ENCODE measurements at places on chromosomes 7 and 10.

- DNase-seq, result no peak
Observed at GRCh38 chr7:97285348-97285747, 167.8 kb downstream of the SDHAF3 start.

- no peak for DNase-seq
Observed at GRCh38 chr10:48609899-48610584, 5.2 kb upstream of the ARHGAP22 start.

DNA sequence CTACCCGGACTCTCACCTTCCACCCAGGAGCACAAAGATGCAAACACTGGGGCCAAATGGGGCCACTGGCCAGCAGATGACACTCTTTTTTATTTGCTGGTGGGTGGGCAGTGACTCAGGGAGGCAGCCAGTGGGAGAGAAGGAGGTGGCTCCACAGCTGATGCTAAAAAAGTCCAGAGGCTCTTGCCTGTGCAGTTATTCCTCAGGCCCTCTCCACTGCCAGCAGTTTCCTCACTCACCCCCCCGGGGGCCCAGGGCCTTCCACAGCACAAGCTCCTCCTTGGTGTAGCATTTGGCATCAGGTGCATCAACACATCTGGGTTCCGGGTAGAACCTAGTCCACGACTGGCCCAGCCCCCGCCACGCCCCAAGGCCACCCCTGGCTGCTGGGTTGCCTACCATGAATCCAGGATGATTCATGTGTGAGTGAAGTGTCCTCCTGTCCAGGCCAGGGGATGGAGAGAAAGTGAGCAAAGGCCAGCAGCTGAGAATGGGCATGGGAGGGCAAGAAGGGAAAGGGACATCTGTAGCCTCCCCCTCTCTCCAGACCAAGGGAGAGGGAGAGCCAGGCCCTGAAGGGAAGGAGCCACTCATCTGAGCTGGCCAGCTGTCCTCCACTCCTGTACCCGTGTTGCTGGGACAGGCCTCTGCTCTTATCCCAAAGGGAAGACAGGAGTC is 1.7 kb upstream of the KCNH2 start:
- DNase-seq, result no peak

- no peak for DNase-seq
Observed at GRCh38 chr10:48468866-48469511, 135.9 kb downstream of the ARHGAP22 start.

GRCh38 chr7:7681191-7681935 is 37.0 kb downstream of the RPA3 start:
- DNase-seq, result peak; percentile 62

DNA sequence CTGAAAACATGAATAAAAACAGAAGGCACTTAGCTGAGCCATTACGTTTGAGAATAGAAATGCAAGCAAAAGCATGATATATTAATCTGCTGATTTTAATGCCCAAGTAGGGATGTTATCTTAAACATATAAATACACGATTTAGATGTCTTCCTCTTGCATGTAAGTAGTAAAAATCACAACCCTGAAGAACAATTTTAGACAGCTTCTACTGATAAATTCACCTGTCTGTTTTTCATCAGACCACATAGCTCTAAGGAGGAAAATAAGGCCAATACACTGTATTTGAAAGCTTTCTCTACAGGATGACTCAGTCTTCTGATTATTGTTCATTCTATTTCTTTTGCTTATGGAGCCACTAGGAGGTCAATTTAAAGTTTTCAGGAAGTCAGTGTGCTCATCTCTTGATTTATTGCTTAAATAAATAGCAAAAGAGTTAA is 210.9 kb upstream of the CHRM2 start:
- DNase-seq, result peak; percentile 55

- DNase-seq, result no peak
Observed at GRCh38 chr7:98056580-98056979, 50.1 kb upstream of the LMTK2 start.

DNA sequence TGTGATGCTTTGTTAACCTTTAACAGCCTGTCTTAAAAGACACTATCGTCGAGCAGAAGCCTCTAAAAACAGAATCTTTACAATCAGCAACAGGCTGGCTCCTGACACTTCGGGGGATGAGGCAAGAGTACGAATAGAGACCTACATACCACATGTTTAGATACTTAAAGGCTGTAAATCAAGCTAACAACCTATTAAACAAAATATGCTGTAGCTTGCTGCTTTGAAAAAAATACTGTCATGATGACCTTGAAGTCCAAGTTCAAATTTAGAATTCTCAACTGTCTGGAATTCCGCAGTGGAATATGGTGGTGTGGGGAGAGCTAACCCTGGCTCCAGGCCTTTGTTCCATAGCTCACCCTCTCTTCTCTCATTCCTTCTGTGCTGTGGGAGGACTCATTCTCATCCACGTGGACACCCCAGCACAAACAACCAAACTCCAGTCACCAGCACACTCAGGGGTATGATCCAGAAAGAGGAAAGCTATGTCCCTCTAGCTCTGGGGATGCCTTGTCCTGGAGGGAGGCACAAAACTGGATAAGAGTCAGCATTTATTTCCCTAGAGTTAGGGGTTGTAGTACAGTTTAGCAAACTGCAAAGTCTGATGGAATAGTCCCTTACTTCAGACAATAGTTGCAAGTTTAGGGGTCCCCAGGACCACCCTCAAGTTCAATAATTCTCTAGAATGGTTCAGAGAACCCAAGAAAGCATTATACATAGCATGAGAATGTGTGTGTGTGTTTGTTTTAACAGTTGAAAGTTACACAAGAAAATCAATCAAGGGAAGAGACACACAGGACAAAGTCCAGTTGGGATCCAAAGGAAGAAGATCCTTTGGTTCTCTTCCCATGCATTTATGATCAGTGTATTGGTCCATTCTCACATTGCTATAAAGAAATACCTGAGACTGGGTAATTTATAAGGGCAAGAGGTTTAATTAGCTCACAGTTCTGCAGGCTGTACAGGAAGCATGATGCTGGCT is 196.1 kb upstream of the SVIL start:
- peak; percentile 57 for DNase-seq

GRCh38 chr10:130230036-130230435 is 93.8 kb downstream of the GLRX3 start:
- DNase-seq, result no peak

DNA sequence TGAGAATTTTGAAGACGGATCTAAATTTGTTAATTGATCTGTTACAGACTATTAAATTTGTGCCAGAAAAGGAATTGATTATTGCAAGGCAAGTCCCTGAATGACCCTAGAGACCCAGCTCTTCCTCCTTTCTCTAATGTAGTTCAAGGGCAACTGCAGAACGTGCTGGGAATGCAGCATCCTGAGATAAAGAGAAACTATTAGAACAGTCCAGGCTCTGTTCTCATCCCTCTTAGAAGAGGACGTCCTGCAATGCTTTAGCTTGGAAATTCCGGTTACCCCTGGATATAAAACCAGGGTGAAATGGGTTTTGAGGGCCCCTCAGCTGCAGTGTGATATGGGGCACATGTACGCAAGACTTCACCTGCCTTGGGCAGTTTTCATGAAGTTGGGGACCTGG is 67.3 kb downstream of the PTN start:
- no peak for DNase-seq

DNA sequence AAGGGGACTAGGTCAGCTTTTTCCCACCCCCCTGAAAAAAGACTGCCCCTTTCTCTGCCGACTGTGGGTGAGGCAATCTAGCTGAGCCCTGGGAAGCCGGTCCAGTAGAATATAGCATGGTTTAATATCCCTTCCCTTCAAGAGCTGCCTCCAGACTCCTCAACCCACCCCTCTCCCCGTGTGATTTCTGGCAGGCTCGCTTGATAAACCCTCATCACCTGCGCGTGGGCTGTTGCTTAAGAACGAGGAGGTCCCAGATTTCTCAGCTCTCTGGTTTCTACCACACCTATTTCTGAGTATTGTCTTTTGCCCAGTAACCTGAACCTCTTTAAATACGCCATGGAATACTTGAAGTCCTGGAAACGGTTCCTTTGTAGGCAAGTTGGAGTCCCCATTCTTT is 2.0 kb upstream of the LRRC4 start:
- no peak for DNase-seq

DNA sequence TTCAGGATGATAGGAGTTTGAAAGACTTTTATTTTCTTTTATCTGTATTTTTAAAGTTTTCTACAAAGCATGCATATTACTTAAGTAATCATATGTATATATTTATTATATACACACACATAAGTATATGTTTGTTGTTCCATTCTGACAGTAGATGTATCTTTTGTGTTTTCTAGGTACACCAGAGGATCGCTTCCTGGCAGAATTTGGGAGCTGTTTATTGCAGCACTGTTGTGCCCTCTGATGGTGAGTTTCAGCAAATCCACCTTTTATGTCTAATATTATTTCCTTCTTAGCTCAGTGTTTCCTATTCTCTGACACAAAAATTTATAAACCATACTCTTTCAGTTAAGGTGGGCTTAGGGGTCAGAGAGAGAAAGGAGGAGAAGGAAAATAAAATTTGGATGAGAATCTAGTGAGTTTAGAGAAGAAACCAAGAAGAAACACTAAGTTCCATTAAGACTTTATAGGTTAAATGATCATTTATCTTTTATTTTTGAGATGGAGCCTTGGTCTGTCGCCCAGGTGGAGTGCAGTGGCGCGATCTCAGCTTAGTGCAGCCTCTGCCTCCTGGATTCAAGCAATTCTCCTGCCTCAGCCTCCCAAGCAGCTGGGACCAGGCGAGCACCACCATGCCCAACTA is 59.2 kb upstream of the OIT3 start:
- DNase-seq, result peak; percentile 76

GRCh38 chr10:118961436-118961835 is 68.1 kb upstream of the NANOS1 start:
- DNase-seq, result no peak

DNA sequence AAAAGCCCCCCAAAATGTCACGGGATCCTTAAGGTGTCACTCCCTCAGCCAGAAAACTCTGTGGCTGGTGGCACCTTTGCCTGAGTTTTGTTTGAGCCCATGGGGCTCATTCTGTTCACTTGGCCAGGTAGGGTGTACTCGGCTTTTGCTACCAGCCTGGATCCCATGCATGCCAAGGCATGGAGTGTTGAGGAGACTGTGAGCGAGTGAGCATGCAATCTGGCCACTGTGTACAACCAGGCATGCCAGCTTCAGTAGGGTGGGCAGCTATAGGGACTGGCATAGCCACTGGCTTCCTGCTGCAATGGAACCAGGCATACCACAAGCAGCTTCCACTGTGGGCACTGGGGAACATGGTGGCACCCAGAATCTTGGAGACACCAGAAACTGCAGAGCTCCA is 436.0 kb upstream of the GRM3 start:
- DNase-seq, result no peak

DNA sequence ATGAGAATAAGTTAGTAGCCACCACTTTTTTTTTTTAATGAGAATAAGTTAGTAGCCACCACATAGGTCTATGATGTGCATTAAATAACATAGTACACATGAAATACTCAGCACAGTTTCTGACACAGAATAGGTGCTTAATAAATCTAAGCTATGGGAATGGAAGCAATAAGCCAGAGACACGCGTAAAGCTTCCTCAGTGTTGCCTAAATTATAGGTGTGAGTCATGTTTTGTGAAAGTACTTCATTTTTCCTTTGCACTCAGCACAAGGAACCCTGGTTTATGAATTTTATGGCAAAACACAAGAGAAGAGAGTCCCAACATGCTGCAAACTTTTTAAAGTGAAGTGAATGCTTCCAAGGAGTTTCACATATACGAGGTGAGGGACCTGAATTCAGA is 267.4 kb downstream of the RNLS start:
- peak; percentile 36 for DNase-seq

DNA sequence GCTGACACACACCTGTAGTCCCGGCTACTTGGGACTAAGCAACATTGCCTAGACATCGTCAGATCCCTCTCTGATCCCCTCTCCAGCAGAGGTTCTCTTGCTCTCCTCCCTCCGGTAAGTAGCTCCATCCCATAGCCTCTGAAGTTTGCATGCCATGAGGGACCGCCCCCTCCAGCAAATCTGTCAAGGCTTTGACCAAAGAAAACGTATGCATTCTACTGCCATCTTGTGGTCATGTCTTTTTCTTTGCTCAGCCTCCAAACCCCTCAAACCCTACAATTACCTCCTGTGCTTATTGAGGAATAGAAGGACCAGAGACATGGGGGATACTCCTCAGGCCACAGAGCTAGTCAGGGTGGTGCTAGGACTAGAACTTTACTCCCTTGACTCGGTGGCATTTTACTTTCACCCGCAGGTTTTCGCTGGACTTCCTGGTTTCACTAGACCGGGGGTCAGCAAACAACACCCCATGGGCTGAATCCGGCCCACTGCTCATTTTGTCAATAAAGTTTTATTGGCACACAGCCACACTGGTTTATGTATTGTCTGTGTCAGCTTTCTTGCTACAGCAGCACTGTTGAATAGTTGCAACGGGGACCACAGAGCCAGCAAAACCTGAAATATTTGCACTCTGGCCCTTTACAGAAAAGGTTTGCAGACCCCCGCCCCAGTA is 202.6 kb upstream of the FOXK1 start:
- peak; percentile 4 for DNase-seq

DNA sequence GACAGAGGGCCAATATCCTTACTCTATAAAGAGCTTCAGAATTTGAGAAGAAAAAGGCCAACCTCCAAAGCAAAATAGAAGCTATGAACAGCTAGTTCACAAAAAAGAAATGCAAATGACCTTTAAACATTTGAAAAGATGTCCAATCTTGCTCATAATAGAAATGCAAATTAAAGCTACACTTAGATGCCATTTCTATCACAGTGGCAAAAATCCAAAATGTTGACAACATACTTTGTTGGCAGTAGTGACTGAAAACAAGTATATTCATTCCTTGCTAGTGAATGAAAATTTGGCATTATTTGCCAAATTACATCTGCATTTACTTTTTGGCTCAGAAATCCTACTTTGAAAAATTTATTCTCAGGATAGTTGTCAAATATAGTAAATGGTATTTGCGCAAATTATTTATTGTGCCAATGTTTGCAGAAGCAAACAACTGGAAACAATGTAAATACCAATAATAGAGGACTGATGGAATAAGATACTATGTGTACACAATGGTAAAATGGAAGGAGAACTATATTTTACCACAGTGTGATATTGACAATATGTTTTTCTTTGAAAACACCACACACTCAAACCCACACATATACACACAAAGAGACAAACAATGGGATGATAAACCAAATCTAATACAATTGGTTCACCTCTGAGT is 9.4 kb downstream of the TMEM106B start:
- DNase-seq, result no peak

GRCh38 chr7:77727936-77728701 is 31.9 kb downstream of the RSBN1L start:
- peak; percentile 77 for DNase-seq

GRCh38 chr7:37201003-37201875 is 247.4 kb downstream of the ELMO1 start:
- peak; percentile 74 for DNase-seq

DNA sequence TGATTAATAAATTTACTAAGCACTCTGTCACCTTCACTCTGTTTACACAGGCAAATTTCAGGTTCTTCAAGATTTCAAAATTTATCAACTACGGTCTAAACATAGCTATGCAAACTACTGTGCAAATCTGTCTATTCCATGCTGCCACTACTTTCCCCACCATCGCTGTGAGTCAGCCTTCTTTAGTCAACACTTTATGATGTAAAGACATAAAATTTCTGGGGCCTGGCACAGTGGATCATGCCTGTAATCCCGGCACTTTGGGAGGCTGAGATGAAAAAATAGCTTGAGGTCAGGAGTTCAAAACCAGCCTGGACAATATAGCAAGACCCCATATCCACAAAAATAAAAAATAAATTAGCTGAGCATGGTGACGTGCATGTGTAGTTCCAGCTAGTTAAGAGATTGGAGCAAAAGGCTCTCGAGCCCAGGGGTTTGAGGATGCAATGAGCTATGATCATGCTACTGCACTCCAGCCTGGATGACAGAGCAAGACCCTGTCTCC is 42.6 kb downstream of the CNOT4 start:
- peak; percentile 26 for DNase-seq

GRCh38 chr10:120538091-120538490 is 81.1 kb downstream of the PLPP4 start:
- no peak for DNase-seq
